ENCODE measurements at places on chromosomes 1 and 21.
A peak's percentile ranks its signal among the peaks of the same experiment; 100 is the strongest.

- no peak for DNase-seq
These were observed 141.3 kb upstream of the ADAMTS5 start for GRCh38 chr21:27108228-27108627.

DNA sequence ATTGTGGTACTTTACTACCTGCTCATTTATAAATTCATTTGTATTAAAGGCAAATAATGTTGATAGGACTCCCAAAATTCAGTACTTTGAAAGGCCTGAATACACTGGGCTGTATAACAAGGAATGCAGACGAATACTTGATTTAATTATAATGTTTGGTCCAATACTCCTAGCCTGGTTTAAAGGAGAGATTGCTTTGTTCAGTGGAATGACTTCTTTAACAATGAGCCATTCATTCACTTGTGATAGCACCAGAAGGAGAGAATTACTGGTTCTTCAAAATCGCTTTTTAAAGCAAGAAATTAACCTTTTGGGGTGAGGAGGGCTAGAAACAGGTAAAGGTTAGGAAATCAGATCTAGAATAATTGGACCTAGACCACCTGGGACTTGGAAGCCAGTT is 28.3 kb upstream of the ENAH start:
- no peak for DNase-seq

- DNase-seq: no peak
These were observed 37.1 kb downstream of the NEXN start for GRCh38 chr1:77925518-77925917.

GRCh38 chr1:162283657-162284056 is 93.0 kb downstream of the SPATA46 start:
- no peak for DNase-seq

DNA sequence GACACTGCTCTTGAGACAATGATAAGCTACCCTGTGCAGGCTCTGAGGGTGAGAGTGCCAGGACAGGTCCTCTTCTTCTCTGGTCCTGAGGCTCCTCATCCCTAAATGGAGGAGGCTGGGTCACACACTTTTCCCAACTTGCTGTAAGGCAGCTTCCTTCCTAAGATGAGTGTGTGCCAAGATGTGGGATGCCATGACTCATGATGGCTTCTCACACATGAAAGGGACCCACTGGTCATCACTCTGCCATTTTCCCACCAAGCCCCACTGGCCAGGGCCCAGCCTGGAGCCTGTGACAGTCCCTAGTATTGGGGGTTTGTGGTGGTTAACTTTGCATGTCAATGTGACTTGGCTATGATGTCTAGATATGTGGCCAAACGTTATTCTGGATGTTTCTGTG is 54.4 kb downstream of the CNIH3 start:
- DNase-seq: no peak

- no peak for DNase-seq
These were observed 1.1 kb upstream of the GUCA2A start for GRCh38 chr1:42165511-42166210.

DNA sequence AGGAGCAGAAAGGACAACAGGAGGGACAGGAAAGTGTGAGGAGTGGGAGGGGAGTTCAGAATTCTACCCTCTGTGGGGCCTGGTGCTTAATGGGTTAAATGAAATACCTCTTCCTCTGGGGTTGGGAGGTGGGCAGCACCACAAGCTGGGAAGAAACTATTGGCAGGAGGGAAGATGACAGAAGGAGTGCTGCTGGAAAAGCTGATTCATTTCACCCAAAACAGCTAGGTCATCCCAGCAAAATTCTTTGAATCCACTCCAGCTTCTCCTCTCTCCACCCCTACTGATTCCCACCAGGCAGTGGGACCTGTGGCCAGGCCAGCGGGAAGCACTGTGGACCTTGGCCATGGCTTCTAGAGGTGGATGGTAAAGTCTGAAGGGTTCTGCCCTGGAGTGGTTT is 12.8 kb downstream of the BCAN start:
- no peak for DNase-seq

GRCh38 chr1:17122521-17123164 is 3.4 kb upstream of the PADI2 start:
- DNase-seq: no peak

GRCh38 chr1:246281195-246281594 is 225.9 kb downstream of the SMYD3 start:
- DNase-seq: no peak

GRCh38 chr1:226608699-226609505 is 60.3 kb downstream of the STUM start:
- DNase-seq: peak; percentile 33

DNA sequence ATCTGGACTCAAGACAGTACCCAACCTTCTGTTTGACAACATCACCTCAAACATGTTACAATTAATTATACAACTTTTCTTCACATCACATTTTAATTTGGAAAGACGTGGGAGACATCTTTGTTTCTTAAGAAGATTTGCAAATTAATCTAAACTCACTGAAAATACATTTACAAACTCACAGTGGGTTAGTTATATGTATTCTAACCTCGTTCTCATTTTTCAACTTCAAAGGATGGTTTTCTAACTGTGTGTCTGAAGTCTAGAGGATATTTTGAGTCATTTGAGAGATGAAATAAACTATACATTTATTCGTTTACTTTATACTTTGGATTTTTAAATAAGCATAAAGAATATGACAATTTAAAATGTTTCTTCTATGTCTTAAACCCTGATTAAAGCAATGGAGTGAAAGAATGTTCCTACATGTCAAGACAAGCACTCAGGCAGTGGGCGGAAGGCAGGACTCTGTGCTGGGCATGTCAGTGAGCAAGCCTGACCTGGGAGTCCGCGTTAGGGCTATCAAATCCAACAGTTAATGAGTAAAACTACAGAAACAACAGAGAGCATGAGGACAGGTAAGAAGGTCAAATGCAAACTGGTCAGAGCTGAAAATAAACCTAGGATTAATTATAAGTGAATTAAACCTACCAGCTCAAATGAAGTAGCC is 76.5 kb upstream of the CTTNBP2NL start:
- DNase-seq: no peak

DNA sequence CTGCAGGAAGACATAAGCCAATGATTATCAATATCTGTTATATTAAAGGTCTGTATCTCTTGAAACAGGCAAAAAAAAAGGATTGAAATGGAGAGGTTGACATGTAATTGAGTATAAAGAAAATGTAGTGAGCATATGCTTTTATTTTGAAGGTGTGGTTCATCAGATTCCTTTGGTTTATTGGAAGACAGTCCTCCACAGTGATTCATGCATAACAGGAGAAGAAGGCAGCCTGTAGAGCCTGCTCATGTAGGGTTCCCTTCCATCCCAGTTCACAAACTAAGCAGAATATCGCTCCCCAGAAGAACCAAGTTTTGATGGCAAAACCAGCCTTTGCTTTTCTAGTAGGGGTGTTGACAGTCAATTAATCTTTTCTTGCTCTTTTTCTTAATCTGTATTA is 1016.8 kb upstream of the ADGRL4 start:
- DNase-seq: no peak

DNA sequence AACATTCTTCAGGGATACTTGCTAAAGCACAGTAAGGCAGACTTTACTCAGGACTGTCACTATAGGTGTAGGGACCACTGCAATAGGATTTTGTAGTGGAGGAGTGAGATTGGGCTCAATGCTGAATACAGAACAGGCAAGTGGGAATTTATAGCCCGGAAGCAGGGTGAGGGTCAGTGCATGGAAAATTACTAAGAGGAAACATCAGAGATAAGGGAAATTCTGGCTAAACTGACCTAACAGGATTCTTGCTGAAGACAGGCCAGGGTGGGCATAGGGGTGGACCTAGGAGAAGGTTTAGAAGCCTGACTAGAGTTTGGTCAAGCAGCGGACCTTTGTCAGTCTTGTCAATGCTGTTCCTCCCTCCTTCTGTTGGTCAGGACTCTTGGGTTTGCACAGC is 20.8 kb upstream of the ZNF362 start:
- DNase-seq: no peak

- DNase-seq: no peak
These were observed 197.9 kb upstream of the SGIP1 start for GRCh38 chr1:66335859-66336640.

DNA sequence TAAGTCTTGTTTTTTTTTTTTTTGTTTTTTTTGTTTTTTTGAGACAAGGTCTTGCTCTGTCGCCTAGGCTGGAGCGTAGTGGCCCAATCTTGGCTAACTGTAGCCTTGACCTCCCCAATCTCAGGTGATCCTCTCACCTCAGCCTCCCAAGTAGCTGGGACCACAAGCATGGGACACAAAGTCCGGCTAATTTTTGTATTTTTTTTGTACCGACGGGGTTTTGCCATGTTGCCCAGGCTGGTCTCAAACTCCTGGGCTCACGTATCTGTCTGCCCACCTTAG is 6.1 kb downstream of the LCK start:
- DNase-seq: no peak

DNA sequence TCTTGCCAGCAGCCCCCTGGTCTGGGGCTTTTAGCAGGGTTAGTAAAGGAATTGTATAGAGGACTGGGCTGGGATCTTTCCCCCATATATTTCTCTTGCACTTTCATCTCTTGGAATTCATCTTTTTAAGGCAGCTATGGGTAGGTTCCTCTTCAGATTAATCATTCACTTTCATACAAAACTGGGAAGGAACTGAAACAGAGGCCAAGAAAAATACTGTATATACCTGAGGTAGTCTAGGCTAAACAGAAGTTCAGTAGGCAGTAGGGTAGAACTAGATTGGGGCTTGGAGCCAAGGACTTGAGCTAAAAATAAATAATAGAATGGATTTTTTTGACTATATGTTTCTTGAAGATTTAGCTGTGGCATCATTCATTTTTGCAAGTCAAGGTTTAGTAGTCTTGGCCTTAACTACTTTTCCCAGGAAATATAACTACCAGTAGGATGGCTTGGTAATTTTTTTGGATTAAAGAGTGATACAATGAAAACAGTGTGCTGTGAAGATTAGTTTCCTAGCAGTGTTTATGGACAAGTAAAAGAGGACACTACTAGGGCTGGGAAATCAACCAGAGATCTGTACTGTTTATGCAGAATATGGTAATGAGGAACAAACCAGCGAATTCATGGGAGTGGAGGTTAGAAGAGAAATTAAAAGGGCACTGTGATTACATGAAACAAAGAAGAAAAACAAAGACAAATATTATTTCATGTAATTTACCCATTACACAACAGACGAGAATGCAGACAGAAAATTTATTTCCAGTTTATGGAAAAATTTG is 50.9 kb upstream of the PTGS2 start:
- no peak for DNase-seq

- no peak for DNase-seq
These were observed 19.0 kb downstream of the MEF2D start for GRCh38 chr1:156481527-156481926.

DNA sequence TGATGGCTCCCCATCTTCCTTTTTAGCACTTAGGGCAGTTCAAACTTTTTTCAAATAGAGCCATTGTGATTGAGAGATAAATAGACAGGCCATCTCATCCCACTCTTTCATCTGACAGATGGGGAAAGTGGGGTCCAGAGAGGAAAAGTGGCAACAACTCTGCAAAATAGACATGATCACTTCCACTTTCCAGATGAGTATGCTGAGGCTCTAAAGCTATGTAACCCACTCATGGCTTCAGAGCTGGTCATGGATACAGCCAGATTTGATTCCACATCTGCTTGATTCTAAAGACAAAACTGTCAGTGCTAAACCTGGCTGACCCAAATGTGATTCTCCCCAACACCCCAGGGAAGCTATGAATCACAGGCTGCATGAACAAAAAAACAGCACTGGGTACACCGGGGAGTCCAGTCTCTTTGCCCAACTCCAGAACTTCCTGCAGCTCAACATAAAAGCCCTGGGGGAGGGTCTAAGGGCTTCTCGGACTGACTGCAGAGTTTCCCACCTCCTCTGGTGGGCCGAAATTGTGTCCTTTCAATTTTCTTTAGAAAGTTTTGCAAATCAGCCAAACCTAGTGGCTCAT is 59.3 kb downstream of the PLPP3 start:
- DNase-seq: no peak

DNA sequence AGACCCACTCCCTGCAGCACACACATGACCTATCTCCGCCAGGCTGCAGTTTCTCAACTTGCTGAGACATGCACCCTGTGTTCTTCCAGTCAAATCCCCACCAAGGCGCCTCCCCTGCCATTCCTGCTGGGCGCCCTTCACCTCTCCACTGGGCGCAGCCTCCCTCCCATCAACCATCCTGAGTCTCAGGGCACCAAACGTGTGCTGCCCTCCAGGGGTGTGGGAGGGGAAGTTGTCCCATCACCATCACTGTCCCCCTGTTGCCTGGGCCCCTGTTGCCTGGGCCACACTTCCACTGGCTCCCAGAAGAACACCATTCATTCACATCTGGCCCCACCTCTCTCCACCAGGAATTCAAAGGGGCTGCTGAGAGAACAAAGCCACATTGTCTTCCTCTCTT is 44.9 kb upstream of the EFHD2 start:
- no peak for DNase-seq

DNA sequence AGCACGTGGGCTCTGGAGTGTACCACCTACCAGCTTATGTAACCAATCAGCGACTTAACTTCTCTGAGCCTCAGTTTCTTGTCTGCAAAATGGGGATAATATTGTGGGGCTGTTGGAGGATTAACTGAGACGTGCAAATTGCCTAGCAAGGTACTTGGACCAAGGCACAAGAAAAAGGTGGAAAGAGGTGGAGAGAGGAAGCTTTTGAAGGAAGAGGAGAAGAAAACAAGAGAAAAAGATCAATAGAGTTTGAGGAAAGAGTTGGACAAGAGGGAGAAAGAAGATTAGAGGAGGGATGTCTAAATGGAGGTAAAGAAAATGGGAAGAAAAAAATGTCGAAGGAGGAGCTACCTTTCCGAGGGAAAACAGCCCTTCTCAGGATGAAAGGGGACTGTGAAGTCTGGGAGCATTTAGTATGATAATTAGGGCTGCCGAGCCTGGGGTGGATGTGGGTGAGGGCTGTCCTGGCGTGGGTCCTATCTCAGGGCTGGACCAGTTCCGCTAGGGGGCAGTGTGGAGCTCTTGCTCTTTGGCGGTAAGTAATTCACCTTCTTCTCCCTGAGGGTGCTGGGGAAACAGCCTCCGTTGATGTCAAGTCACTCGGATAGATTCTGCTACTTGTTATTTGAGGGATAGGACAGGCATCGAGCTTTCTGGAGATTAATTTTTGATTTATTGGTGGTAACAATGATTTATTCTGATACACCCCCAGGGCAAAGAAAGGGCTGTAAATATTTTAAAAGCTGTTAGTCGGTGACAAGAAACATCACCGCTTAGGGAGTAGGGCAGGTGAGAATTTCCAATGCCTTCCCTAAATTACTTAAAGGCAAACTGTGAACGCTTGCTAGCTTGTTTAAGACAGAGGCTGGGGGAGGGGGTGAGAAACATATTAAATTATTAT is 79.0 kb upstream of the NFASC start:
- peak; percentile 49 for DNase-seq

- no peak for DNase-seq
These were observed 27.6 kb upstream of the ARHGAP29 start for GRCh38 chr1:94265011-94265422.

- no peak for DNase-seq
These were observed 77.6 kb downstream of the MATN1 start for GRCh38 chr1:30645807-30646206.

- DNase-seq: no peak
These were observed 612.1 kb downstream of the MRPL39 start for GRCh38 chr21:24995216-24995615.

DNA sequence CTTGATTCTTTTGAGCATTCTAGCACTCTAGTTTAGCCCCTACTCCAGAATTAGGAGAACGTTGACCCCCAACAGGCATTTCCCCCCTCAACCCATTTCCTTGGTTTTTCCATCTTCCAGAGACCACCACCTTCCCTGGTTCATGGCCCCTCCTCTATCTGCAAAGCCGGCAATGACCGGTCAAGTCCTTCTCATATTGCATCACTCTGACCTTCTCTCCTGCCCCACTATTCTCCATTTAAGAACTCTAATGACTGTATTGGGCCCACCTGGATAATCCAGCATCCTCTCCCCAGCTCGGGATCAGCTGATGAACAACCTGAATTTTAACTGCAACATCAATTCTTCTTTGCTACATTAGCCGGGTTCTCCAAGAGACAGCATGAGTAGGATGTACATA is 437.4 kb downstream of the NPHP4 start:
- DNase-seq: no peak
